A549 treated with Mapracorat at 1 μM for 4 hours (cell line): ENCODE measurements at places on chromosomes 16 and 17. TPM values are rescaled to one million over a fixed set of nuclear protein-coding genes. Genes with fewer than 3 reads are reported as not detected.

The ZACN gene
- 0.10 to 0.36 TPM (median 0.22 TPM) in 5 replicates for total RNA-seq

The GCSH gene
- total RNA-seq = 52.8 to 63.1 TPM (median 59.7 TPM) in 5 replicates

The KRTAP9-8 gene
- not detected in 5 replicates for total RNA-seq

The SEZ6L2 gene
- total RNA-seq = 15.1 to 22.3 TPM (median 19.9 TPM) in 5 replicates

The AURKB gene
- total RNA-seq = 142 to 164 TPM (median 153 TPM) in 5 replicates

The PYY gene
- total RNA-seq = not detected in 5 replicates

The CCL11 gene
- not detected in 5 replicates for total RNA-seq

The KRT39 gene
- total RNA-seq = not detected in 5 replicates

The ARL5C gene
- not detected in 5 replicates for total RNA-seq

The BAIAP3 gene
- 0.49 to 1.4 TPM (median 1.00 TPM) in 5 replicates for total RNA-seq

The UMOD gene
- total RNA-seq = not detected in 5 replicates

The ABCC12 gene
- 0.04 to 0.22 TPM (median 0.05 TPM) in 4 of 5 replicates, not detected in the other for total RNA-seq

The REXO5 gene
- total RNA-seq = 4.0 to 5.2 TPM (median 4.6 TPM) in 5 replicates

The MYH2 gene
- total RNA-seq = not detected in 5 replicates

The CIBAR2 gene
- total RNA-seq = 0.07 TPM in 1 of 5 replicates, not detected in the others

The ZNF423 gene
- 0.05 to 0.29 TPM (median 0.08 TPM) in 5 replicates for total RNA-seq

The ADAMTS18 gene
- total RNA-seq = 0.06 TPM in 1 of 5 replicates, not detected in the others

The RNF112 gene
- 0.57 to 1.4 TPM (median 0.92 TPM) in 5 replicates for total RNA-seq

The TLCD2 gene
- 1.4 to 2.1 TPM (median 1.7 TPM) in 5 replicates for total RNA-seq

The PLXDC1 gene
- total RNA-seq = 0.12 to 0.43 TPM (median 0.19 TPM) in 5 replicates

The GJD3 gene
- total RNA-seq = 0.54 to 0.93 TPM (median 0.86 TPM) in 5 replicates

The CD7 gene
- total RNA-seq = 0.07 to 0.12 TPM in 2 of 5 replicates, not detected in the others

The SYCE1L gene
- 3.6 to 12.7 TPM (median 7.9 TPM) in 5 replicates for total RNA-seq

The TSNAXIP1 gene
- total RNA-seq = 0.39 to 0.64 TPM (median 0.47 TPM) in 5 replicates

The ZNF19 gene
- total RNA-seq = 1.3 to 1.9 TPM (median 1.7 TPM) in 5 replicates

The WFIKKN1 gene
- 0.08 to 0.23 TPM (median 0.12 TPM) in 5 replicates for total RNA-seq

The MYH8 gene
- not detected in 5 replicates for total RNA-seq

The PPP1R27 gene
- total RNA-seq = 0.09 to 0.39 TPM (median 0.19 TPM) in 3 of 5 replicates, not detected in the others

The CHST6 gene
- 0.14 to 0.20 TPM (median 0.16 TPM) in 5 replicates for total RNA-seq

The GLIS2 gene
- 21.3 to 28.3 TPM (median 25.8 TPM) in 5 replicates for total RNA-seq

The CRHR1 gene
- total RNA-seq = 0.07 to 0.28 TPM (median 0.17 TPM) in 4 of 5 replicates, not detected in the other

The GRIN2C gene
- total RNA-seq = 0.16 to 0.65 TPM (median 0.23 TPM) in 5 replicates

The CFAP52 gene
- total RNA-seq = 0.28 TPM in 1 of 5 replicates, not detected in the others

The GNGT2 gene
- 0.43 to 1.1 TPM (median 0.75 TPM) in 5 replicates for total RNA-seq

The CD300A gene
- total RNA-seq = 0.22 TPM in 1 of 5 replicates, not detected in the others

The CLEC19A gene
- total RNA-seq = 0.11 to 0.32 TPM (median 0.19 TPM) in 4 of 5 replicates, not detected in the other

The TVP23B gene
- 60.4 to 72.1 TPM (median 63.8 TPM) in 5 replicates for total RNA-seq

The TBX6 gene
- total RNA-seq = 0.08 to 0.44 TPM (median 0.27 TPM) in 5 replicates

The HEATR9 gene
- not detected in 5 replicates for total RNA-seq

The KCNH4 gene
- total RNA-seq = 0.28 to 0.48 TPM (median 0.41 TPM) in 5 replicates

The DHX8 gene
- total RNA-seq = 39.2 to 44.2 TPM (median 41.1 TPM) in 5 replicates

The DRC7 gene
- total RNA-seq = 0.27 TPM in 1 of 5 replicates, not detected in the others

The PRRT2 gene
- 0.16 to 0.39 TPM (median 0.24 TPM) in 5 replicates for total RNA-seq

The NUPR1 gene
- 11.2 to 18.4 TPM (median 14.4 TPM) in 5 replicates for total RNA-seq

The PRKCB gene
- total RNA-seq = 0.07 to 0.38 TPM (median 0.18 TPM) in 5 replicates

The MFSD6L gene
- not detected in 5 replicates for total RNA-seq

The PRSS33 gene
- total RNA-seq = not detected in 5 replicates

The CBFA2T3 gene
- 0.40 to 0.86 TPM (median 0.63 TPM) in 5 replicates for total RNA-seq

The KREMEN2 gene
- total RNA-seq = 0.88 to 2.6 TPM (median 2.2 TPM) in 5 replicates

The GNAO1 gene
- total RNA-seq = 0.40 to 0.88 TPM (median 0.63 TPM) in 5 replicates

The TPSG1 gene
- total RNA-seq = not detected in 5 replicates

The CLDN9 gene
- 0.30 to 0.42 TPM (median 0.37 TPM) in 5 replicates for total RNA-seq

The SCARF1 gene
- 0.20 to 0.38 TPM (median 0.27 TPM) in 5 replicates for total RNA-seq

The GPR179 gene
- total RNA-seq = 0.02 to 0.04 TPM (median 0.03 TPM) in 3 of 5 replicates, not detected in the others

The CMTM1 gene
- 0.49 to 1.8 TPM (median 1.1 TPM) in 5 replicates for total RNA-seq
